ENCODE measurements at places on chromosomes 1 and 21. TPM values are rescaled to one million over a fixed set of nuclear protein-coding genes. Genes with fewer than 3 reads are reported as not detected.

The DCAF8 gene
- 26.5 TPM for polyA plus RNA-seq

The TADA1 gene
- polyA plus RNA-seq: 6.8 TPM

The PLA2G2F gene
- polyA plus RNA-seq: 0.06 TPM

The CFHR2 gene
- not detected for polyA plus RNA-seq

The KRTAP12-2 gene
- polyA plus RNA-seq: not detected

The MRAP gene
- polyA plus RNA-seq: not detected

The ELF3 gene
- polyA plus RNA-seq: 0.04 TPM

The TGFB2 gene
- 2.1 TPM for polyA plus RNA-seq

The GBP5 gene
- not detected for polyA plus RNA-seq

The EXTL1 gene
- polyA plus RNA-seq: 0.02 TPM

The SEMA6C gene
- 0.64 TPM for polyA plus RNA-seq

The FBLIM1 gene
- 99.3 TPM for polyA plus RNA-seq

The IVL gene
- 1.5 TPM for polyA plus RNA-seq

The OR2G6 gene
- polyA plus RNA-seq: not detected

The KMO gene
- 0.09 TPM for polyA plus RNA-seq

The RHBDL2 gene
- 8.6 TPM for polyA plus RNA-seq

The SLC5A9 gene
- polyA plus RNA-seq: not detected

The SH2D5 gene
- polyA plus RNA-seq: 105 TPM
